ENCODE measurements at places on chromosomes 4 and X. TPM values are rescaled to one million over a fixed set of nuclear protein-coding genes. Genes with fewer than 3 reads are reported as not detected.
A peak's percentile ranks its signal among the peaks of the same experiment; 100 is the strongest.

DNA sequence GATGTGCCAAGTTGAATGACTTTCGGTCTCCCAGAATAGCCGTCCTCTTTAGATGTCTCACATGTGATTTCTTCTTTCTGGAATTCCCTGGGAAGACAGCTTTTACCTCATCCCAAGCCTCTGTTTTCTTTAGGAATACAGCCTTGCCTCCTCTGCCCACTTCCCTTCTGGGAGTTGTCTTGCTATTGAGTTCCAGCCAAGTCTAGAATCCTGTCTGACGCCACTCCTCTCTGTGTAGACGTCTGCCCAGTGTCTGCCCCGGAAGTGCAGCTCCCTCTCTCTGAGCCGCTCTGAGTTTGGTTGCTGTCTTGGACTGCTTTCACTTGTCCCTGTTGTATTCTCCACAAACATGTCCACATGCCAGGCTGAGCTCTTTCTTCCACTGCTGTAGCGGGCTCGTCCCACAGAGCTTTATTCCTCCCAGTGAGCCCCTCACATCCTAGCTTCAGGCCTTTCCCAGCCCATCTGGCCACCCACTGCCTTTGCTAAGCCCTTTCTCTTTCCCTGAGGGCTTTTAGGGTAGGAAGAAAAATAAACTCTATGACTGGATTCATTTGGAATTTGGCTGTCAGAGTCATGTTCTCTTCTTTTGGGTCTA is 9.0 kb upstream of the IGFBP7 start:
- H3K27me3 ChIP-seq: no peaks in the 10 kb centered on the region
- no peak overlapping the region for H3K27ac ChIP-seq
- no peaks in the 10 kb centered on the region for H3K4me1 ChIP-seq
- no peaks in the 10 kb centered on the region for H3K36me3 ChIP-seq
- no peak overlapping the region for H3K4me3 ChIP-seq
- DNase-seq: no peak

GRCh38 chr4:169305651-169306050 is 34.9 kb upstream of the SH3RF1 start:
- H3K4me1 ChIP-seq: no peaks in the 10 kb centered on the region
- H3K27ac ChIP-seq: no peak overlapping the region
- H3K27me3 ChIP-seq: no peaks in the 10 kb centered on the region
- H3K36me3 ChIP-seq: no peaks in the 10 kb centered on the region

DNA sequence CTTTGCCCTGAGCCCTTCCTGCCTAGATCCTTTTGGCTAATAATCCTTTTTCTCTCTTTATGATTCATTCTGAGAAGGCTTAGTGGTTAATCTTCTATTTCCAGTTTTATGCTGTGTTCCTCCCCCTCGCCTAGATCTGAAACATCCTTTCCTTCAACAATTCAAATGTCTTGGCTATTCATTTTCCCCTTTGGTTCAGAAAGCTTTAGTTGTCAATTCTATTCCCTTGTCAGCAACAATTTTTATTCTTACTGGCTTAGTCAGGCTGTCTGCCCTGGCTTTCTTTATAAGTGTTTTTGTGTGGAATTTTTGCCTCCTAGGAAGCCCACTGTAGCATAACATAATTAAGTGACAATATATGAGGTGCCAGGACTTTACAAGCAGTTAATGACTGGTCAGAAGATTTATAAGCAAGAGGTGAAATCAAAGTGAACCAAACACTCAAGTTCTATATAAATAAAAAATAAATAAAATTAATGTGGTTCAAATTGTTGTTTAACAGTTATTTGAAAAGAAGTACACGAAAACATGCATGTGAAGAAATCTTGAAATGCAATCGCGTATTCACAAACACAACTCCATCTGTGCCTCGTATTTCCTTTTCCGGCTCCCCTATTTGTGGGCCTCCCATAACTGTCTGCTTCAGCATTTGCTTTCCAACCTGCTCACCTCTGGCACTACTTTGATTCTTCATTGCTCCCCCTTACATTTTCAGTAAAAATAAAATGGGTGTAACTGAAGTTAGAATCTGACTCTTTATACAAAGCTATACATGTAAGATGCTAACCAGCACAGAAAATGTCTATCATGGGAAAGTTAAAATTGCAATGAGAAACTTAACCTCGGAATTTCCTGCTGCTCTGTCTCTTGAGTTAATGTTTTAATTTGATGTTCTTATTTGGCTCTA is 235.4 kb downstream of the SPRY1 start:
- DNase-seq: no peak
- H3K27me3 ChIP-seq: no peaks in the 10 kb centered on the region
- H3K4me1 ChIP-seq: no peaks in the 10 kb centered on the region
- no peaks in the 10 kb centered on the region for H3K36me3 ChIP-seq
- H3K27ac ChIP-seq: no peak overlapping the region

DNA sequence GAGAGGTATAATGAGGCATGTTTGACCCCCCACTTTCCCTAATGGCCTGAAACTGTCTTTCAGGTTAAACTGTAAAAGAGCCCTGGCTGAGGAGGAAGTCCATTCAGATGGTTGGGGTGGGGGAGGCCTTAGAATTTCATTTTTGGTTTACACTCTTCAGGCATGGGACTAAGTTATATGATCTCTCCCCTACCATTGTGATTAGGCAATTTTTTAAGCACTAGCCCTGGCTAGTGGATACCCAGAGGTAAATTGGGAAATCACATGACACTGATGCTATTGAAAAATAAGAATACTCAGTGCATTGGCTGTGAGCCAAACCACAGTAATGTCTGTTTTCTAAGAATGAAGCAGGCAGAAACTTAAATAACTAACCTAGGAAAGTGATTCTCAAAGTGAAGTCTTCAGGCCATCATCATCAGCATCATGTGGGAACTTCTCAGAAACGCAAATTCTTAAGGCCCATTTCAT is 149.7 kb downstream of the RRAGB start:
- DNase-seq: no peak
- H3K27me3 ChIP-seq: no peaks in the 10 kb centered on the region
- no peaks in the 10 kb centered on the region for H3K36me3 ChIP-seq
- no peak overlapping the region for H3K4me3 ChIP-seq
- H3K4me1 ChIP-seq: no peaks in the 10 kb centered on the region

- no peaks in the 10 kb centered on the region for H3K4me1 ChIP-seq
- H3K27ac ChIP-seq: no peak overlapping the region
- DNase-seq: no peak
- H3K4me3 ChIP-seq: no peak overlapping the region
Observed at GRCh38 chrX:41825796-41826195, 97.6 kb downstream of the CASK start.

- H3K27me3 ChIP-seq: no peaks in the 10 kb centered on the region
- H3K4me1 ChIP-seq: peaks cover 23% of the 10 kb centered on the region
- H3K36me3 ChIP-seq: peaks cover 53% of the 10 kb centered on the region
Observed at GRCh38 chr4:24582235-24582832, 2.0 kb downstream of the DHX15 start.

GRCh38 chr4:169611991-169612870 is at the start of gene NEK1:
Gene NEK1, minus strand, starts transcription at chr4:169612583. Its CDS starts 9,953 bp downstream, at chr4:169602630.
- H3K27ac ChIP-seq: peak within 1 kb of the TSS; percentile 98
- DNase-seq: peak; percentile 89
- H3K4me1 ChIP-seq: peaks cover 7% of the 10 kb centered on the region
- peak within 1 kb of the TSS; percentile 80 for H3K4me3 ChIP-seq
- peaks cover 9% of the 10 kb centered on the region for H3K36me3 ChIP-seq

GRCh38 chr4:25246680-25247611 is 13.1 kb downstream of the PI4K2B start:
- peaks cover 6% of the 10 kb centered on the region for H3K36me3 ChIP-seq
- no peak for DNase-seq
- H3K4me3 ChIP-seq: no peak overlapping the region
- no peaks in the 10 kb centered on the region for H3K27me3 ChIP-seq
- H3K27ac ChIP-seq: no peak overlapping the region
- H3K4me1 ChIP-seq: no peaks in the 10 kb centered on the region

GRCh38 chrX:33339219-33339618 is 127.9 kb upstream of the DMD start:
- H3K27me3 ChIP-seq: no peaks in the 10 kb centered on the region
- no peak overlapping the region for H3K27ac ChIP-seq
- no peak for DNase-seq
- no peaks in the 10 kb centered on the region for H3K4me1 ChIP-seq
- H3K4me3 ChIP-seq: no peak overlapping the region

- no peaks in the 10 kb centered on the region for H3K4me1 ChIP-seq
- H3K36me3 ChIP-seq: no peaks in the 10 kb centered on the region
- no peak overlapping the region for H3K4me3 ChIP-seq
- no peaks in the 10 kb centered on the region for H3K27me3 ChIP-seq
Observed at GRCh38 chr4:40763228-40763716, 13.5 kb downstream of the NSUN7 start.

DNA sequence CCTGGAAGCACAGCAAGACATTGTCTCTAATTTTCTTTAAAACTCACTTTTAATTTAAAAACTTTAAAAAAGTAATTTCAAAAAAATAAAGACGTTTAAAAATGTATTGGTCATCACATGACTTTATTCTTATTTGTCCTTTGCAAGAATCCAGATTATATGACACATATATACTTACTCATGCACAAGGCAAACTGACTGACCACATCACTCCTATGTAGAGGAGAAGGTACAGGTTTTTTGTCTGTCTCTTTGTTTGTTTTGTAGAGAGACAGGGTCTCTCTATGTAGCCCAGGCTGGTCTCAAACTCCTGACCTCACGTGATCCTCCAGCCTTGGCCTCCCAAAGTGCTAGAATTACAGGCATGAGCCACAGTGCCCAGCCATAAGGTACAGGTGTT is 28.6 kb downstream of the MAML3 start:
- no peaks in the 10 kb centered on the region for H3K36me3 ChIP-seq
- no peak overlapping the region for H3K4me3 ChIP-seq
- 0 out of 3 replicates have a peak, but pooled peaks cover 2% of the 10 kb centered on the region for H3K27me3 ChIP-seq
- no peak overlapping the region for H3K27ac ChIP-seq

GRCh38 chr4:110808351-110808878 is 185.5 kb upstream of the PITX2 start:
- H3K36me3 ChIP-seq: no peaks in the 10 kb centered on the region
- H3K4me3 ChIP-seq: no peak overlapping the region
- H3K27me3 ChIP-seq: no peaks in the 10 kb centered on the region
- no peak overlapping the region for H3K27ac ChIP-seq

DNA sequence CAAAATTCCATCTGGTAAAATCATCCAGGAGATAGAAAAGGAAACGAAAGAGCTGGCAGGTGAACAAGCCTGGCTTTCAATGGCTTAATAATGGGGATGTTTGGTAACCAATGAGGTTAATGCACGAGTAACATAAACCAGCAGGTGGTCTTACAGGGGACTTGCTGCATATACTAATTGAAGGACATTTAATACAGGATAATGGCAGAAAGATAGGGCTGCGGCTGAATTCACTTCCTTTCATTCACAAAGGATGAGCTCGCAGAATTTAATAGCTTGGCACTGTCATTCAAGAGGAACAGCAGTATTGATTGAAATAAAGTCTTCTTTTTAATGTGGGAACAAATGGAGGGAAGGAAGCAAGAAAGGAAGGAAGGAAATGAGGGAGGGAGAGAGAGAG is 156.3 kb upstream of the RAI2 start:
- H3K4me1 ChIP-seq: no peaks in the 10 kb centered on the region
- no peak overlapping the region for H3K27ac ChIP-seq
- no peak overlapping the region for H3K4me3 ChIP-seq
- DNase-seq: no peak
- H3K36me3 ChIP-seq: no peaks in the 10 kb centered on the region

DNA sequence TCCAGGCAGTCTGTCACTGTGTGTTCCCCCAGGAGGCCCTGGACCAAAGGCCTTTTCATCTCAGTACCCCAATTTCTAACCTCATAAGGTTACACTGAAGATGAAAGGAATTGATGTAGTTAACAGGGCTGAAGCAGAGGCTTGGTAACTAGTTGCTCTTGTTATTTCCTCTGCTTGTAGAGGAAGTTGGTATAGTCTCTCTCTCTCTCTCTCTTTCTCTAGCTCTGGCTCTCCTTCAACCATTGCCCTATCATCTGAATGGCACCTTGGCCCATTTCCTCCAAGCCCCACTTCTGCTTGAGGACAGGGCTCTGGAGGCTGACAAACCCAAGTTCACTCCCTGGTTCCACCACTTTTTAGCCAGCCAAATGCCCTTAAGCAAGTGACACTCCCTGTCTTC is 96.1 kb downstream of the MAMLD1 start:
- no peak overlapping the region for H3K27ac ChIP-seq
- H3K27me3 ChIP-seq: no peaks in the 10 kb centered on the region
- H3K4me3 ChIP-seq: no peak overlapping the region

- H3K4me3 ChIP-seq: no peak overlapping the region
- H3K4me1 ChIP-seq: no peaks in the 10 kb centered on the region
- no peak overlapping the region for H3K27ac ChIP-seq
- H3K36me3 ChIP-seq: no peaks in the 10 kb centered on the region
- DNase-seq: no peak
Observed at GRCh38 chr4:63637270-63637669, 772.0 kb downstream of the TECRL start.

- DNase-seq: no peak
- no peak overlapping the region for H3K4me3 ChIP-seq
- H3K27me3 ChIP-seq: no peaks in the 10 kb centered on the region
- no peak overlapping the region for H3K27ac ChIP-seq
- H3K36me3 ChIP-seq: no peaks in the 10 kb centered on the region
Observed at GRCh38 chrX:110759785-110760184, 35.8 kb downstream of the CHRDL1 start.

DNA sequence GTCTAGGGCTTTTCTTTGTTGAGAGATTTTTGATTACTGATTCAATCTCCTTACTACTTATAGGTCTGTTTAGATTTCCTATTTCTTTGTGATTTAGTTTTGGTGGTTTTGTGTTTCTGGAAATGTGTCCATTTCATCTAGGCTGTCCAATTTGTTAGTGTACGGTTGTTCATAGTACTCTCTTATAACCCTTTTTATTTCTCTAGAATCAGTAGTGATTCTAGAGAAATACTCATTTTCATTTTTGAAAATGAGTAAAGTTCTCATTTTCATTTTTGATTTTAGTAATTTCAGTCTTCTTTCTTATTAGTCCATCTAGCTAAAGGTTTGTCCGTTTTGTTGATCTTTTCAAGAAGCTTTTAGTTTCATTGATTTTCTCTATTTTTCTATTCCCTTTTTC is 7.5 kb downstream of the IL13RA1 start:
- H3K27ac ChIP-seq: no peak overlapping the region
- H3K4me1 ChIP-seq: no peaks in the 10 kb centered on the region
- H3K27me3 ChIP-seq: no peaks in the 10 kb centered on the region
- no peak for DNase-seq
- H3K36me3 ChIP-seq: no peaks in the 10 kb centered on the region

DNA sequence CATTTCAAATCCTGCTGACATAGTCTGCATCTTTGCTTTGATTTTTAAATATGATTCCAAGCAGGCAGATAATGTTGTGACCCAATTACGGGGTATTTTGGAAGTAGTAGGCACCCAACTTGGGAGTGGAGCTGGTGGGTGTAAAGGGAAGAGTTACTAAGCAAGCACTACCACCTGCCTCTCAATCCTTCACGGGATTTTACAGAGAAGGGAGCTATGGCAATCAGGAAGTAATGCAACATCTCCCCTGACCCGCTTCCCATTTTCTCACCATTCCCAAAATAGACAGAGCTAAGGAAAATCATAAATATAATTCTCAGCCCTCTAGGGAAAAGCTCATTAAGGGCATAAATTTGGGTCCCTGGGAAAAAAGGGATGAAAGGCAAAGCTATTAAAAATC is 9.2 kb downstream of the APBB2 start:
- no peaks in the 10 kb centered on the region for H3K4me1 ChIP-seq
- no peak overlapping the region for H3K4me3 ChIP-seq
- DNase-seq: no peak
- peaks cover 12% of the 10 kb centered on the region for H3K27me3 ChIP-seq
- no peaks in the 10 kb centered on the region for H3K36me3 ChIP-seq

ARHGEF38 gene
- not detected for total RNA-seq

SLC38A5 gene
- total RNA-seq: 213 TPM

JADE3 gene
- 10.2 TPM for total RNA-seq

PHOX2B gene
- total RNA-seq: not detected

SLITRK4 gene
- total RNA-seq: not detected

CCDC120 gene
- total RNA-seq: 3.6 TPM

ACE2 gene
- not detected for total RNA-seq

CYBB gene
- total RNA-seq: 0.87 TPM

SLC49A3 gene
- 0.29 TPM for total RNA-seq

Measured in K562 (cell line).